ENCODE measurements at places on chromosomes 3 and 15.

GRCh38 chr3:139199421-139200010 is 144.3 kb upstream of the MRPS22 start:
- DNase-seq = no peak

- peak; percentile 53 for DNase-seq
Measured at GRCh38 chr3:37762698-37763097, 99.0 kb upstream of the CTDSPL start.

DNA sequence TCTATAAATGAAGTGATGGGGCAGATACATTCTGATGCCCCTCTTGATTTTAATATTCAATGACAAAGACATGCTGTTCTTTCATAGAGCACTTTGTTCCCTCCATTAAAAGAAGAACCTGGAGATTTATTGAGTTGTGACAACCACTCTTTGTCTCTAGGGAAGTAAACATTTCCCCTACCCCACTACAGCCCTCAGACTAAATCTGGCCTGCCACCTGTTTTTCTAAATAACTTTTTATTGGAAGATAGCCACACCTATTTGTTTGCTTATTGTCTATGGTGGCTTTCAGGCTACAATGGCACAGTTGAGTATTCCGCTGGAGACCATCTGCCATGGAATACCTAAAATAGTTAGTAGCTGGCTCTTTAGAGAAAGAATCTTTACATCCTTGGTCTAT is 41.2 kb upstream of the ZNF385D start:
- no peak for DNase-seq

GRCh38 chr3:109373933-109374332 is 36.6 kb upstream of the DPPA4 start:
- no peak for DNase-seq

DNA sequence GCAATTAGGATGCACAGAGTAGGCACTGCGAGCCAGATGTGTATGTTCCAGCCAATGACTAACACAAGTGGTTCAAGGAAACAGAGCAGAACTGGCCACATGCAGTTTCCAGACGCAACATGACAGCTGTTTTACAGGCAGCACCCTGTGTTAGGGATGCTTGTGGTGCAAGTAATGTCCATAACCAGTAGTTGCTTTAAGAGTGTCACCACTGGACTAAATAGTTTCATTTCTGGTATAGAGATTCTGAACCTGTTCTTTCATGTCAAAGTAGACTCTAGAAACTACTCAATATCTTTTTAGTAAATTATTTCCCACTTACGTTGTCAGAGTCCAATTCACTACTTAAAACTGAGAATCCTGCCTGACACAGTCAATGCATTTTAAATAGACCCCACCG is 14.5 kb upstream of the LPP start:
- no peak for DNase-seq

DNA sequence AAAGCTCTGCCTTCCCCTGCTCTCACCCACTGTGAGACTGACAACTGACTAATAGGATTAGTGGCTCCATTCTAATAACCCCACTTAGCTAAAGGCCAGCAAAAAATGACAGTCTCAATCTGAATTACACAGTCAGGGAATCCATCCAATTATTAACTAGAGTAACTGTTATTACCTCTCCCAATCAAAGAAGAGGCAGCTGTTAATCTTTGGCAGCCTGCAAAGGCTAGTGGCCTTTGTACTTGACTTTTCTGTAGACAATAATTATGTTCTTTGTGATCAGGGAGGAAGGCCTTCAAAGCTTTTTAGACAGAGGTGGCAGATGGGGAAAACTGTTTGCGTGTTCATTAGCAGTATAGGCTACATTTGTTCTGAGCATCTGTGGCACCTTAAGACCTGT is 177.7 kb downstream of the ISL2 start:
- DNase-seq = no peak

GRCh38 chr15:22960556-22960955 is 19.6 kb downstream of the CYFIP1 start:
- no peak for DNase-seq

DNA sequence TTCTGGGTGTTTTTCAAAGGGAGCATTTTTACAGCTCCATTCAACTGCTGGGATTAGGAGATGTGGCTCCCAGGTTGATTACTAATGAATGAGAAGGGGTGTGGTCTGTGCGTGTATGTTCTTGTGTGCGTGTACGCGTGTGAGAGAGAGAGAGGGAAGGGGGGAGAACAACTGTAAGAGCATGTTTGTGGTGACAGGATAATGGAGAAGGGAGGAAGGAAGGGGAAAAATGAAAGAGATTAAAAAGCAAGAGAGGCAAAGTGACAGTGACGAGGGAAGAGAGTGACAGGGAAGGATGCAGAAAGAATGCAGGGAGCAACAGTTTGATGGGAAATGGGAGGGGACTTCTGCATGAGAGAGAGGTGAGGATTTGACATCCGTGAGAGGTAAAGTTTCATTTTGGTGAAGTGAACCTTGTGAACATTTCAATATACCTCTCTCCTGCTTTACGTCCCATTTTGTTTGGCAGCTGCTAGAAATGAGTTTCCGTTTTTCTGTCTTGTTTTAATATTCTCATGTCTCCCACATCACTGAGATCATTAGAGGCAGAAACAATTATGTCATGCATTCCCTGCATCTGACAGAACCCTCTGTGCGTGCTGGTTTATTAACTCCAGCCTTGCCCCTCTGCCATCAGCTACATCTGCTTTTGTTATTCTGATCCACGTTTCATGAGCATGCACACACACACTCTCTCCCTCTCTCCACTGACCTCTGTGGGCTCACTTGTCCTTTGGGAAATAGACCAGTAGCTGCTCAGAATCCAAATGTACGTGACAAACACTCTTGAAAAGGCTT is 161.6 kb downstream of the GAP43 start:
- DNase-seq = peak; percentile 81

DNA sequence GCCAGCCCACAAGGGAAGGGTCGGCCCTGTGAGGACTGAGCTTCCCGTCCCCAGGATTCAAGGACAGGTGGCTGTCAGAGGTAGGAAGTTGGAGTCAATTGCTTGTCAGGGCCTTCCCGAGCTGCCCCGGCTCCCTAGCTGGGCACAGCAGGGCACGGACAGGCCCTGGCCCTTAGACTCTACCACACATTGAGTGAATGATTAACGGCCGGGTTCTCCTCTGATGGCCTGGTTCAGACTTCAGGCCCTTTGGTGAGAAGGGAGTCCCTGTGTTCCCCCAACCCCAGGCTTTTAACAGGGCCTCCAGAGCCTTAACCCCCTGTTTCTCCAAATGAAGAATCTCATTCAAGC is 16.4 kb upstream of the FGD5 start:
- no peak for DNase-seq

DNA sequence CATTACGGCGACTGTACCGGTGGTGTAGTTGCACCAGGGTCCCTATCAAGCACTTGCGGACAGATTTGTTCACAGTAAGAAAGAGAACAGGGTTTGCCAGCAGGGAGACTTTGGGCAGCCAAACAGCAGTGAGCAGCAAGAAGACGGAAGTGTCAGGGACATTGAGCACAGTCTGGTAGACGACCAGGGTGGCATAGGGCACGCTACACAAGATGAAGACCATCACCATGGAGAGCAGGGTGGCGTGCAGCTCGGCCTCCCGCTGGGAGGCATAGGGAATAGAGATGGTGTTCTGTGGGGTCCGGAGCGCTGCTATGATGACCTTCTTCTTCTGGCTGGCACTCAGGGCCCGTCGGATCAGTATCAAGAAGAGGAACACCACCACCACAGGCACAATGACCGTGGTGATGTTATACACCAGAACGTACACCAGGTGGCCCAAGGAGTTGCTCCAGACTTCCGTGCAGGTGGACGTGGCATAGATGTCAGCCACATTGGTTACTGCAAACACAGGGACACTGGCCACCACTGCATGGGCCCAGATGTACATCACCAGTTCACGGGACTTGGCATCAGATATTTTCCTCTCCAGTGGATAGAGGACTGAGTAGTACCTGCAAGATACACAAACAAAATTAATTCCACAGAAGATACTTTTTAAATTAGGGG is 19.1 kb upstream of the FSIP1 start:
- DNase-seq = no peak

DNA sequence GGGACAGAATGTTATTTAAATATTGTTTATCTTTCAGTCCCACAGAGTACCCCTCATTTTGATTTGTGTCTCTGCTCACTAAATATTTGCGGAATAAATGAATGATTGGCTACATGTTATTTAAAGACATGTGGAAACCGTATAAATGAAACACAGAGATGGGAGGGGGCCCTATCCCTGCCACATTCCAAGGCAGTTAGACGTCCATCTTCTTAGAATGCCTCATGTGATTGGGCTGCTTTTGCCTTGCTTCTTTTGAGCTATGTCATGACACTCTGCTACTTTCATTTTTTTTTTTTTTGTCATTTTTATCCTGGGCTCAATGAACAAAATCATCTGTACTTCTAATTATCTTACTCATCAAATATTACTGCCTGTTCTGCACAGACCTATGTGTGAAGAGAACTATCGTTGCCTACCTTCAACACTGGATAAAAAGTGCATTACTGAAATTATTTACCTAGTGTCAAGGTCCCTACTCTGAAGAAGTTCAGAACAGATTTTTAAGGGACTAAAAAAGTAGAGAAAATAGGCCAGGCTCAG is 83.9 kb upstream of the FAM98B start:
- DNase-seq = no peak

GRCh38 chr3:19455546-19455945 is 307.2 kb downstream of the KCNH8 start:
- DNase-seq = no peak

GRCh38 chr15:80052597-80053304 is 6.7 kb upstream of the ZFAND6 start:
- DNase-seq = no peak

GRCh38 chr3:63624941-63625560 is 27.4 kb upstream of the SNTN start:
- DNase-seq = peak; percentile 96

GRCh38 chr3:116678853-116679252 is 30.7 kb upstream of the TUSC7 start:
- DNase-seq = no peak

- no peak for DNase-seq
Measured at GRCh38 chr3:11305509-11305908, 33.3 kb downstream of the ATG7 start.

DNA sequence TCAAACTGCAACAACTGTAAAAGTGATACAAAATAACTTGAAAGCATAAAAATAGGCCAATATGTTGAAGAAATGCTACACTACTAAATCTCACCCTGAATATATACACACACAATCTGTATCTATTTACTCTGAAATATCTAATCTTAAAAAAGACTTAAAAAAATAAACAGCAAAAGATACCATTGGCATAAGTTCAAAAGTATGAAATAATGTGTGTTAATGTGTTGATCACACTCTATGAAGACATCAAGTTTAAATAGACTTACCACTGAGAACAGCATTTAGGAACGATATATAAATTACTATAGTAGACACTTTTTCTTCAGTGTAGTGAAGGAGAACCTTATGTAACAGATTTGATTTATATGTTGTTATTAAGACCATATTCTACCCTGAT is 14.1 kb upstream of the SATB1 start:
- no peak for DNase-seq

DNA sequence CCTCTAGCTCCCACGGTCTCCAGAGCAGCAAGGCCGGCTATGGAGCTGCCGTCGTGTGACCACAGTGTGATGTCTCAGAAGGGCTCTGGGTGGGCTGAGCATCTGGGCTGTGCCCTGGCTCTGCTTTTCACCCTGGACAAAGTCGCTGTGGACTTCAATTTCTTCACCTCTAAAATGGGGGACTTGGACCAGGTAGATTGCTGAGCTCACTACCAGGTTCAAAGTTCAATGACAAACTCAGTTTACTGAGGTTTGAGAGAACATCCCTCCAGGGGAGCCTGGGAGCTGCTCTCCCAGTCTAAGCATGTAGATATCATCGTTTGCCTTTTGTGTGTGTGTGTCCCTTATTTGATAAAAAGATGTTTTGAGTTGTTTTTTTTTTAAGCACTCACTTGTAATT is 25.1 kb downstream of the RLBP1 start:
- DNase-seq = no peak

- DNase-seq = no peak
Measured at GRCh38 chr15:93268066-93268465, 179.1 kb upstream of the RGMA start.

- no peak for DNase-seq
Measured at GRCh38 chr3:46065294-46065705, 38.0 kb upstream of the XCR1 start.

GRCh38 chr15:88661041-88661700 is 22.4 kb downstream of the ISG20 start:
- DNase-seq = peak; percentile 43

GRCh38 chr3:118171236-118171852 is 863.3 kb downstream of the IGSF11 start:
- DNase-seq = no peak

- DNase-seq = no peak
Measured at GRCh38 chr3:170839518-170840100, 30.4 kb downstream of the RPL22L1 start.

DNA sequence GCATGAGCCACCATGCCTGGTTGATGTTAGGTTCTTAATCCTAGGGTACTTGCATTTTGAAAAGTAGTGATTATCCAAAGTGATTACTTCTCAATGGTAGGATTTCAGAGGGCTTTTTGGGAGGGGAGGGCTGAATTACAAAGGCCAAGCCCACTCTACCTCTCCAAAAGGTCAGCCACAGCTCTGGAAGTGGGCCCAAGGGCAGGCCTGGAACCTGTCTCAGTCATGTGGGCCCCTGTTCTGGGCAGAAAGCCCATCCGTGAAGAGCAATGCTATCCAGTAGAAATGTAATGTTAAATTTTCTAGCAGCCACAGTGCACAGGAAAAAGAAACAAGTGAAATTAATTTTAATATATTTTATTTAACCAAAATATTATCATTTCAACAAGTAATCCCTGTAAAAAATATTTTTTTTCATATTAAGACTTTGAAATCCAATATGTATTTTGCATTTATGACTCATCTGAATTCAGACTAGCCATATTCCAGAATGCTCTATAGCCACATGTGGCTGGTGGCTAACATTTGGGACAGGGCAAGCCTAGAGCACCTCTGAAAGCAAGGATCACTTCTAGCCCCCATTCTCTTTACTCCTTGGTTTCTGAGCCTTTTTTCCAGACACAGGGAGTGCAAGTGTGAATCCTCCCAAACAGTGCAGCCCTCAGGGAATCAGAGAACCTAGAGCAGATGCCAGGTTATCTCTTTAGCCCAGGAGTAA is 16.8 kb downstream of the RFT1 start:
- no peak for DNase-seq

GRCh38 chr3:182692695-182693094 is 100.6 kb upstream of the ATP11B start:
- no peak for DNase-seq

DNA sequence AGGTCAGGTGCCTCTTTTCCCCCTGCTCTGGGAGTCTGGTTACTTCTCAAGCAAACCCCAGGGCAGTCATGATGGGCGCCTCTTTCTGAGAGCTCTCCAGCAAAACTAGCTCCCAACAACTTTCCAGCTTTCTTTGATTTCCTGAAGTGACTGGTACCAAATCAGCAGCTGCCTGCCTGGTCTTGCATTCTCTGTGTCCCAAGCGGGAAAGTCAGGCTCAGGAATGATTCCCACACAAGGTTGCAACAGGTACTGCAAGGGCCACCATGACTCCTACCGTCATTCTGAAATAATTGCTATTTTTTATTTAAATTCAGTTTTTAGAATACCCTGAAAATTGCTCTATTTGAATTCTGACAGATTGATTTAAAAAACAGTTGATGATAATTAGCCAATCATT is 658.7 kb downstream of the SQOR start:
- no peak for DNase-seq
